ENCODE measurements at places on chromosomes 11 and 22. TPM values are rescaled to one million over a fixed set of nuclear protein-coding genes. Genes with fewer than 3 reads are reported as not detected.
A peak's percentile ranks its signal among the peaks of the same experiment; 100 is the strongest.

DNA sequence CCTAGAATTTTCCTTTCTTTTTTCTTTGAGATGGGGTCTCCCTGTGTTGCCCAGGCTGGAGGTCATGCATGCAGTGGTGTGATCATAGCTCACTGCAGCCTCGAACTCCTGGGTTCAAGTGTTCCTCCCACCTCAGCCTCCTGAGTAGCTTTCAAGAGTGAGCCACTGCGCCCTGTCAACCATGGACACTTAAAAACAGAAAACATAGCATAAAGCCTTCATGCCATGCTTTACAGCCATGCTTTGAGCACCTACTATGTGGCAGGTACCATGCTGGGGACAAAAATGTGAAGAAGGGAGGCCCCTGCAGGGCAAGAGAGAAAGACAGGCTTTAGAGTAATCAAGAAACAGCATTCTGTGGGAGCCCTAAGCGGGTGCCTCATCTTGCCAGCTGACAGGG lies 13.7 kb upstream of the GNB1L start:
- DNase-seq: no peak
- no peaks in the 10 kb centered on the region for H3K27me3 ChIP-seq
- H3K4me1 ChIP-seq: no peaks in the 10 kb centered on the region
- H3K36me3 ChIP-seq: no peaks in the 10 kb centered on the region
- no peak overlapping the region for H3K27ac ChIP-seq
- no peak overlapping the region for H3K4me3 ChIP-seq

GRCh38 chr22:43293655-43294392 lies 49.3 kb downstream of the SCUBE1 start:
- H3K27ac ChIP-seq: peak overlapping the region; percentile 47
- no peaks in the 10 kb centered on the region for H3K27me3 ChIP-seq
- H3K36me3 ChIP-seq: no peaks in the 10 kb centered on the region
- H3K4me3 ChIP-seq: no peak overlapping the region

NTM gene
- not detected for total RNA-seq

MPST gene
- total RNA-seq: 16.6 TPM

GRCh38 chr11:123590296-123590912 lies 64.0 kb downstream of the SCN3B start:
- DNase-seq: no peak
- H3K27me3 ChIP-seq: no peaks in the 10 kb centered on the region
- no peak overlapping the region for H3K4me3 ChIP-seq
- H3K36me3 ChIP-seq: no peaks in the 10 kb centered on the region
- H3K4me1 ChIP-seq: no peaks in the 10 kb centered on the region

DNA sequence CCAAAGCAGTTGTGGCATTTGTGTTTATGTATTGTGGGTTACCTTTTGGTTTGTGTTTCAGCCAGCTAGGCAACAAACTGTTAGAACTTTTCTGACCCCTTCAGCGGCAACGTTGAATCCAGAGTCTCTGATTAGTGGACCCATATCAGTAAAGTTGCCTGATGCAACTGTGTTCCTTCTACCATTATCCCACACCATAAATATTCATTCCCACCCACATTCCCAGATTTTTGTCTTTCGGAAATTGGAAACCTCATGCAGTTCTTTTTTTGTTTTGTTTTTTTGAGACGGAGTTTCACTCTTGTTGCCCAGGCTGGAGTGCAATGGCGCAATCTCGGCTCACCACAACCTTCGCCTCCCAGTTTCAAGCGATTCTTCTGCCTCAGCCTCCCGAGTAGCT lies 30.7 kb upstream of the RBX1 start:
- DNase-seq: no peak
- no peak overlapping the region for H3K27ac ChIP-seq
- no peaks in the 10 kb centered on the region for H3K27me3 ChIP-seq
- no peak overlapping the region for H3K4me3 ChIP-seq
- H3K4me1 ChIP-seq: peaks cover 4% of the 10 kb centered on the region

DNA sequence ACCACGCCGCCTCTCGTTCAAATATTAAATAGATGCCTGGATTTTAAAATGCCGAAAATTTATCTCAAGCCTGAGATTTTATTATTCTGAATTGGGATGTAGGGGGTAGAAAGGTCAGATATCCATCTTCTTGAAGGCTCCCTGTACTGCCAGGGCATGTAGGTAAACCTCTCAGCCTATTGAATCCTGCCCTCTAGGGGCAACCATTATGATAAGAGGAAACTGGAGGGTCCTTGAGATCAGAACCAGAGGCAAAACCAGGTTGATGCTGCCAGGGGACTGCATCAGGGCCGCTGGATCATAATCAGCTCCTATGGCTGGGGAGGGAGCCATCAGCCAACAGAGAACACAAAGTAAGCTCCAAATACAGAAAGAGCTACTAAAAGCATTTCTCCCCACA lies 92.4 kb downstream of the KCNC1 start:
- H3K4me3 ChIP-seq: no peak overlapping the region
- no peak for DNase-seq
- H3K27me3 ChIP-seq: no peaks in the 10 kb centered on the region
- H3K27ac ChIP-seq: no peak overlapping the region
- H3K4me1 ChIP-seq: no peaks in the 10 kb centered on the region

Measured in CD8-positive, alpha-beta memory T cell (primary cell).